CD4-positive, alpha-beta T cell treated with Interleukin-4 for 4 hours (primary cell): ENCODE measurements at places on chromosomes 6 and 20.

DNA sequence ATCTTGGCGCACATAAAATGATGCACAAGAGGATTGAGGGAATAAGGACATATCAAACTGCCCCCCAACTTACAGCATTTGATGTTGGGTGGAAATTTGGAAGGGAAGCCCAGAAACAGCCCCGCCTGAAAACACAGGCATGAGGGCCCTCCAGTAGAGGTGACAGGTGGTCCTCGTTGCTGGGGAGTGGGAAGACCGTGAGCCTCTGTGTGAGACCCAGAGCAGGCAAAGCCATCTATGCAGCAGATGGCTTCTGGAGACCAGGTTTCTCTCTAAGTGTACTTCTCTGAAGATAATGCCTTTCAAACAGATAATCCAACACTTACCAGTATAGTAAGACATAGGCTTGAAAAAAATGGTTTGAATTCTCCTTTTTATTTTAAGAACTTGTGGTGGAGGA lies 132.2 kb upstream of the INSM1 start:
- no peak for DNase-seq

DNA sequence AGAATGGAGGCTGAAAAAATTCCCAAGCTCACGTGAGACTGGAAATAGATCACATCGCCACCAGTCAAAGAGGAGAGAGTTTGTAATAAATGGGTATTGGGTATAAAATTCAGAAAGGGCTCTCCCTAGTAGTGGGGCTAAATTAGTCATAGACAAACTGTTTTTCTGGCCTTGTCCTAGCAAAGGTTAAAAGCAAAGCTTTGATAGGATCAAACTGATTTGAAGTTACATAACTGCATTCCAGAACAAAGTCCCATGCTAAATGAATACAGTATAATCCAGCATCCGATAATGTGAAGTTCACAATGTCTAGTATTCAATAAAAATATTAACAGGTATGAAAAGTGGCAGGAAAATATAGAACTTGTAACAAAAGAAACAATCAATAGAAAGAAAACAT lies 149.8 kb upstream of the ATXN1 start:
- no peak for DNase-seq

GRCh38 chr6:158016571-158017383 lies 35.1 kb downstream of the SYNJ2 start:
- DNase-seq: no peak

DNA sequence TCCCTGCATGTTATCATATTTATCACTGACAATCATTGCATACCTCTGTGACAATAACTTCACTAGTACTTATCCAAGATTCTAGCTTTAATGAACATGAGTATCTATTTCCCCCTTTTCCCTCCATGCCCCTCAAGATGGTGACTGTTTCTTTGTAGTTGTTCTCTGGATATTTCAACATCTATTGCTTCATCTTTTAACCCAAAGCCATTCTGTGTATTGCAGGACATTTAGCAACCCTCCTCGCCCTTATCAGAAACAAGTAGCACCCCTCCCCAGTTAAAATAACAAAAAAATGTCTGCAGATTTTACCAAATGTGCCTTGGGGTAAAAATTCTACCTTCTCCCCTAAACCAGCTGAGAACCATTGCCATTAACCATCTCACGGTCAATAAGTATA lies 979.8 kb upstream of the MANEA start:
- no peak for DNase-seq

GRCh38 chr6:154619146-154619545 lies 108.7 kb upstream of the CNKSR3 start:
- DNase-seq: no peak
